ENCODE measurements at places on chromosomes 12 and 14.
A peak's percentile ranks its signal among the peaks of the same experiment; 100 is the strongest.

- no peak for DNase-seq
Observed at GRCh38 chr14:70666361-70666686, 24.6 kb downstream of the TTC9 start.

DNA sequence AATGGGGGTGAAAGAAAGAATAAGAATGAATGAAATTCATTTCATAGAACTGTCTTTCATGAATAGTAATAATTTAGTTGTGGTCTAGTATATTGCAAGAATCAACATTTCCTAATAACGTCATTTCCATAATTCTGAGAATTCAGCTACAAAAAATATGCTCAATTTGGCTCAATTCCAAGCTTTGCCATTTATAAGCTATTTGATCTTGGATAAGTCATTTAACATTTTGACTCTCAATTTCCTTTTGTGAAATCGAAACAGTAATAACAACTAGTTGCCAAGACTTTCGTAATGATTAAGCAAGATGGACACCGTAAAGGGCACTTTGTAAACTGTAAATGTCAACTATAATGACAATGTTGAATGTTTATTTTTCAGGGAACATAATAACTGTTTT lies 18.1 kb downstream of the NOS1 start:
- no peak for DNase-seq

DNA sequence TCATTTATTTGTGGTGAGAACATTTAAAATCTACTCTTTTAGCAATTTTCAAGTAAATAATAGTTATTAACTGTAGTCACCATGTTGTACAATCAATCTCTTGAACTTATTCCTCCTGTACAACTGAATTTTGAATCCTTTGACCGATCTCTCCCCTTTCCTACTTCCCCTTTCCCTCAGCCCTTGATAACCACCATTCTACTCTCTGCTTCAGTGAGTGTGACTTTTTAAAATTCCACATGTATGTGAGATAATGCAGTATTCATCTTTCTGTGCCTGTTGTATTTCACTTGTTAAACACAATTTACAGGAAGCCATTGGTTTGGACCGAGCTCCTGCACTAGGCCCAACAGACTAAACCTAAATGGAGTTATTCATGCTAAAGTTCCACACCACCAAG lies 458.9 kb upstream of the PDE3A start:
- DNase-seq: no peak

DNA sequence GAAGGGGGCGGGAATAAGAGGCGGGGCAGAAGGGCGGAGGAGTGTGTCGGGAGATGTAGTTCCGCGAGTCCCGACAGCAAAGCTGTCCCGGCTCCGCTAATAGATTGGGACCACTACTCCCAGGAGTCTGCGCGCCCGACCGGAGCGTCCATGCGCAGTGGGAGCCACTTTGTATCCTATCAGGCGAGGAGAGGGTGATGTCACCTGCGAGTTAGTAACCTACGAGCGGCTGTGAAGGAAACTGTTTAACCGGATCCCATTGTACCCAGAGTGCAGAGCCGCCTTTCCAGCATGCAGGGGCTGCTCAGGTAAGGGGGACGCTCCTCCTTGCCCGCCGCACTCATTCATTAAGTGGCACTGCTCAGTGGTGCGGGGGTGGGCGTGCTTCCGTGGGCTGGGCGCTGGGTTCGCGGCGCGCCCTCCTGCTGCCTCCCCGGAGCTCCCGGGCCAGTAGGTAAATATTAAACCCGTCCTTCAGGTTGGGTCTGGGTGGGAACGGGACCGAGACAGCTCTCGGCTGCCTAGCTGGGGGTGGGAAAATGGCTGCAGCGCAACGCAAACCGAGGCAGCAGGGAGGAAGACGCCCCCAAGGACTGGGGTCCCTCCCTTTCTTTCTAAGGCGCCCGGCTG lies at the start of gene DAAM1:
TSS of gene DAAM1 (plus strand) at position 207 of the 630 bp plus-strand sequence. CDS start 74,811 bp downstream, outside the sequence.
- peak; percentile 96 for DNase-seq

DNA sequence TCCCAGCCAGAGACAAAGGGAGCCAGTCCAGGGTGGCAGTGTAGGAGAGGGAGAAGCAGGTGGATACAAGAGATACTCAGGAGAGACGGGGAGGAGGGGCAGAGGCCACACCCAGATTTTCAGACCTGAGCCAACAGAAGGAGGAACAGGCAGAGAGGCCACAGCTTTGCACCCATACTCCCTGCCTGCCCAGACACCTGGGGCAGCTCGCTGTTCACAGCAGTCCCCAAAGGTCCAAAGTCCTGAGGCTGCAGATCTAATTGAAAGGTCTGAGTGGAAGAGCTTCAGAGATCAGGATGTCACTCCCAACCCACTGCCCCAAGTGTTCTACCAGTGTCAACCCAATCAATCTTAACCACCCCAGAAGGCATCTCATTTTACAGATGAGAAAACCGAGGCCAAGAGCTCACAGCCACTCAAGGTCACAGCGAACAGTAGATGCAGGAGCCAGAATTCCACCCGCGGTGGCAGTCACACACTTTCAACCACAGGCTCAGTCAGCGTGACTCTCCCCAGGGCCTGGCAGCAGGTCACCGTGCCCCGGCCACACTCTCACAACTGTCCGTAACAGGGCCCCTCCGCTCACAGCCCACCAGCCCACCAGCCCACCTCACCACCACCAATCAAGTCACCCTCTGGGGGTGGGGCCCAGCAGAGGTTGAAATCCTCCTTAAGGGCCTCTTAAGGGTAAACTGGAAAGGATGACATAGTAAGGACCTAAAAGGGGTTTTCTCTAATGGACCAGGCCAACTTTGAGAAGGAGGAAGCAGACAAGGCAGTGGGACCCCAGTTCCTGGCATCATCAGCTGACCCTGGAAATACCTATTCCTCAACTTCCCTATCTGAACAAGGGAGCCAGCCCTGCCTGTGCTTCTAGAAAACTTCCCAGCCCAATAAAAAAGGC lies 33.3 kb downstream of the ACTN1 start:
- DNase-seq: no peak

All from GM04504 (cell line).